ENCODE measurements at places on chromosomes 11 and 22. TPM values are rescaled to one million over a fixed set of nuclear protein-coding genes. Genes with fewer than 3 reads are reported as not detected.

- DNase-seq, result no peak
- H3K4me3 ChIP-seq, result peak overlapping the region; percentile 60
- H3K4me1 ChIP-seq, result peaks cover 28% of the 10 kb centered on the region
- H3K27ac ChIP-seq, result peak overlapping the region; percentile 60
Measured at GRCh38 chr11:36558571-36559413, 9.0 kb upstream of the RAG1 start.

GRCh38 chr11:46472662-46472994, 81.1 kb upstream of the CHRM4 start:
- H3K4me1 ChIP-seq, result peaks cover 16% of the 10 kb centered on the region
- H3K4me3 ChIP-seq, result no peak overlapping the region
- DNase-seq, result no peak
- no peaks in the 10 kb centered on the region for H3K27me3 ChIP-seq
- H3K36me3 ChIP-seq, result peaks cover 2% of the 10 kb centered on the region

DNA sequence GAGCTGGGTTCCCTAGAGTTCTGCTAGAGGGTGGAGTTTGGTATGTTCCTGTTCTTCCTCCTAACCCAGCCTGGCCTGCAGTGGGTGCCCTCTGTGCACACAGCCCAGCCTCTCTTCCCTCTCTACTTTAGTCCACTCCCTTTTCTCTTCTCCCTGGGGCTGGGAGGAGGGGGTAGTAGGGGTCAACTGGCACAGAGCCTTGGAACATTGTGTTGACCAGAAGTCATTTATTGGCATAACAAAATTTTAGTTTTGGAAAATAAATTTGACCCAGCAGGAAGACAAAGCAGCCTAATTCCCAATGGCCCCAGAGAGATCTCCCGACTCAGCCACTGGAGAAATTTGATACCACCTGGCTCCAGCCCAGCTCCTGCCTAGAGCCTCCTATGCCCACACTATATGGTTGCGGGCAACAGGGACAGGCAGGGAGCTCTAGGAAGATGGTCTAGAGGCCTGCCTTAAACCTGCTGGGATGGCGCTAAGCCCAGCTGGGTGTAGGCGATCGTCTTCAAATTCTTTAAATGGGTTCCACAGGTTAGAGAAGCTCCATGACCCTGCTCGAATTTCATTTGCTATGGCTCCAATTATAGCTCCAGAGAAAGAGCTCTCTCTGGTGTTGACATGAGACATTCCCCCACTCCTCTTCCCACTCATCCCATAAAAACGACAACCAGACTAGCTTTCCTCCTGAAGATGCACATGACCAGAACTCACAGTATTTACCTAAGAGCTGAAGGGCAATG, 9.9 kb downstream of the PCSK7 start:
- peaks cover 6% of the 10 kb centered on the region for H3K4me1 ChIP-seq
- H3K27me3 ChIP-seq, result no peaks in the 10 kb centered on the region
- no peak overlapping the region for H3K27ac ChIP-seq

GRCh38 chr11:2704896-2705606, 5.3 kb upstream of the KCNQ1OT1 start:
- no peaks in the 10 kb centered on the region for H3K36me3 ChIP-seq
- no peak overlapping the region for H3K27ac ChIP-seq
- no peaks in the 10 kb centered on the region for H3K27me3 ChIP-seq
- DNase-seq, result no peak
- peaks cover 3% of the 10 kb centered on the region for H3K4me1 ChIP-seq
- no peak overlapping the region for H3K4me3 ChIP-seq

GRCh38 chr22:25399649-25400151, 164.8 kb upstream of the GRK3 start:
- peaks cover 60% of the 10 kb centered on the region for H3K4me1 ChIP-seq
- DNase-seq, result no peak
- H3K4me3 ChIP-seq, result no peak overlapping the region
- no peak overlapping the region for H3K27ac ChIP-seq

DNA sequence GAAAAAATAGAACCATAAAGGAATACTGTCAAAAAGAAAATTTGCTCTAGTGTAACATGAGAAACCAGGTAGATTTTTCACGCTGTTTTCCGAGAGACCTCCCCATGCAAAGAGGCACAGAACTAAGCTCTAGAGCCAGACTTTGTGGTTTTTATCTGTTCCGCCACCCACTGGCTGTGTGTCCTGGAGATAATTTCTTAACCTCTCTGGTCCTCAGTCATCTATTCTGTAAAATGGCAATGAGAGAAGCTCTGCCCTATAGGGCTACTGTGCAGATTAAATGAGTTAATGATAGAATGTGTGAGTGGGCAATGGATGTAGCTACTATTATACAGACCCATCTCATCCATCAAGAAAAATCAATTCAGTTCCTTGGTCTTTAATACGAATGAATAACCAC, 9.4 kb upstream of the SIGIRR start:
- no peak for DNase-seq
- no peak overlapping the region for H3K4me3 ChIP-seq
- peaks cover 18% of the 10 kb centered on the region for H3K36me3 ChIP-seq
- no peaks in the 10 kb centered on the region for H3K27me3 ChIP-seq
- H3K27ac ChIP-seq, result no peak overlapping the region

The PANX2 gene
- 2.4 TPM for total RNA-seq

DNA sequence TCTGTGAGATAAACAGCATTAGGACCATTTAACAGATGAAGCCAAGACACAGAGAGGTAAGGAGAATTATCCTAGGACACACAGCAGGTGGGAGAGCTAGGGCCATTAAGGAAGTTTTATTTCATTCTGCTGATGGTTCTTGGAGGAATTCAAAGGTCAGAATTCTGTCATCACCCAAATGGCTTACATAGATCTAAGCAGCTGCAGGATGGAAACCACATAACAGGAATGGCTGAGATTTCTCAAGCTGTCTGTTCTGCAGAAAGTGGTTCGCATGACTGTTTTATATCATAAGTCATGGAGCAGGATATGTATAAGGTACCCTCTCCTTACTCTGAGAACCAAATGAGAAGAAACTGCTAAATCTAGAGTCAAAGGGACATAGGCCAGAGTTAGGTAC, 163.2 kb upstream of the NARS2 start:
- H3K27ac ChIP-seq, result no peak overlapping the region
- H3K4me3 ChIP-seq, result no peak overlapping the region
- no peaks in the 10 kb centered on the region for H3K4me1 ChIP-seq
- no peaks in the 10 kb centered on the region for H3K36me3 ChIP-seq

GRCh38 chr11:55795256-55795655, at the start of gene OR5D14:
Gene OR5D14, plus strand, starts transcription at chr11:55795556. Its CDS starts 0 bp downstream, at chr11:55795556.
- H3K4me3 ChIP-seq, result no peak within 1 kb of the TSS
- DNase-seq, result no peak
- H3K36me3 ChIP-seq, result no peaks in the 10 kb centered on the region
- no peak within 1 kb of the TSS for H3K27ac ChIP-seq
- H3K27me3 ChIP-seq, result no peaks in the 10 kb centered on the region
- H3K4me1 ChIP-seq, result no peaks in the 10 kb centered on the region

The SERHL2 gene
- total RNA-seq, result 1.8 TPM

DNA sequence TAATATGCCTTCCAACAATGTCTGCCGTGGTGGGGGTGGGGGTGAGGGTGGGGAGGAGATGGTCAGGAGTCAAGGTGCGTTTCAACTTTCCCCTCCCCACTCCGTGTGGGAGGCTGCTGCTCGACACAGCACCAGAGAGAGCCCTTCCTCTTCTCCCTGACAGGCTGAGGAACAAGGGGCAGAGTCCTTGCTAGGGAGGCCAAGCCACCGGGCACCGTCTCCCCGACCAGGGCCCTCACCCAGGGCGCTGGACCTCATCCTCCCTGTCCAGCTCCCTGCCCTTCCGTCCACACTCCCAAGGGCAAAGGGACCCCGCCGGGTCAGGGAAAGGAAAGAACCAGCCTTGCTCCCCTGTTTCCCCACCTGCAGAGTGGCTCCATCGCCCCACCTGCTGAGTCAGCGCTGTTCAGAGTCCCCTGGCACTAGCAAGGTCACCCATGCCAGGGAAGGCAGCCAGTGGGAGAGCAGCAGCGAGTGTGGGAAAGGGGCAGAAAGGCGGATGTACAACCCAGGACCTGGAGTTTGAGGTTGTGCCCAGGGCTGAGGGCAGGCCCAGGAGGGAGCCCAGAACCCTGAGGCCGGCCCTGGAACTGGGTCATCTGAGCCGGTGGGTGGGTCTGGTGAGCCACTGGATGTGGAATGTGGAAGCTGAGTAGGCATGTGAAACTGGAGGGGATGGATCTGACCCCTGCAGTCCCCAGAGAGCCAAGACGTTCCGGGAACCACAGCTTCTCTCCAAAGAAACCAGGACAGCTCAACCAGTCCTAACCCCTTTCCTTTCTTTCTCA, 47.2 kb downstream of the BUD13 start:
- H3K27me3 ChIP-seq, result no peaks in the 10 kb centered on the region
- H3K4me1 ChIP-seq, result no peaks in the 10 kb centered on the region
- H3K4me3 ChIP-seq, result no peak overlapping the region

- H3K27ac ChIP-seq, result no peak overlapping the region
- peaks cover 6% of the 10 kb centered on the region for H3K27me3 ChIP-seq
- no peak for DNase-seq
- peaks cover 31% of the 10 kb centered on the region for H3K36me3 ChIP-seq
- H3K4me1 ChIP-seq, result no peaks in the 10 kb centered on the region
Measured at GRCh38 chr22:30572840-30573593, 1.4 kb downstream of the GAL3ST1 start.

- H3K4me3 ChIP-seq, result no peak overlapping the region
- no peak for DNase-seq
- peaks cover 32% of the 10 kb centered on the region for H3K4me1 ChIP-seq
- no peaks in the 10 kb centered on the region for H3K36me3 ChIP-seq
Measured at GRCh38 chr11:121414141-121414913, 37.8 kb upstream of the SORL1 start.

GRCh38 chr22:44395118-44396005, 82.6 kb upstream of the SHISAL1 start:
- no peak overlapping the region for H3K27ac ChIP-seq
- no peak overlapping the region for H3K4me3 ChIP-seq
- DNase-seq, result no peak
- no peaks in the 10 kb centered on the region for H3K36me3 ChIP-seq
- no peaks in the 10 kb centered on the region for H3K4me1 ChIP-seq
- peaks cover 4% of the 10 kb centered on the region for H3K27me3 ChIP-seq

DNA sequence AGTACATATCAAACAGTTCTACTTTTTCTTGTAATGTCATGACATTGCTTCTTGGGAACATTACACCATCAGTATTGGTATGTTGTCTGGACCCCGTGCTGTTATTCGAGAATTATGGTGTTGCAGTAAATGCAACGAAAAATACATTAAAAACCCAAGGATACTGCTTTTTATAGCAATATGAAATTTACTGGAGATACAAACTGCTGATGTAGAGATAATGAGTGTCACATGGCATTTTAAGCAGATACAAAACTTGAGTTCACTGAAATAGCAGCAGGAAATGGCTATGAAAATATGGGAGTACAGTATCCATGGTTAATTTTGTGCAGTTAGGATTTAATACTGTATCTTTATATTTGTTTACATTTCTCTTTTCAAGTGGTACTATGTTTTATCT, 7.4 kb upstream of the CARD16 start:
- H3K27ac ChIP-seq, result no peak overlapping the region
- H3K36me3 ChIP-seq, result no peaks in the 10 kb centered on the region
- DNase-seq, result no peak

- no peak for DNase-seq
- H3K27ac ChIP-seq, result no peak overlapping the region
- peaks cover 71% of the 10 kb centered on the region for H3K27me3 ChIP-seq
- H3K4me1 ChIP-seq, result peaks cover 7% of the 10 kb centered on the region
Measured at GRCh38 chr11:62928011-62928410, 6.8 kb upstream of the CHRM1 start.

GRCh38 chr11:123069908-123070821, 8.2 kb upstream of the HSPA8 start:
- peak overlapping the region; percentile 86 for H3K4me3 ChIP-seq
- DNase-seq, result no peak
- peaks cover 8% of the 10 kb centered on the region for H3K36me3 ChIP-seq
- no peaks in the 10 kb centered on the region for H3K27me3 ChIP-seq

GRCh38 chr11:43602670-43603069, 77.9 kb upstream of the HSD17B12 start:
- H3K4me1 ChIP-seq, result no peaks in the 10 kb centered on the region
- no peak overlapping the region for H3K4me3 ChIP-seq
- peaks cover 23% of the 10 kb centered on the region for H3K27me3 ChIP-seq
- H3K27ac ChIP-seq, result no peak overlapping the region
- no peak for DNase-seq

The MFRP gene
- total RNA-seq, result not detected

DNA sequence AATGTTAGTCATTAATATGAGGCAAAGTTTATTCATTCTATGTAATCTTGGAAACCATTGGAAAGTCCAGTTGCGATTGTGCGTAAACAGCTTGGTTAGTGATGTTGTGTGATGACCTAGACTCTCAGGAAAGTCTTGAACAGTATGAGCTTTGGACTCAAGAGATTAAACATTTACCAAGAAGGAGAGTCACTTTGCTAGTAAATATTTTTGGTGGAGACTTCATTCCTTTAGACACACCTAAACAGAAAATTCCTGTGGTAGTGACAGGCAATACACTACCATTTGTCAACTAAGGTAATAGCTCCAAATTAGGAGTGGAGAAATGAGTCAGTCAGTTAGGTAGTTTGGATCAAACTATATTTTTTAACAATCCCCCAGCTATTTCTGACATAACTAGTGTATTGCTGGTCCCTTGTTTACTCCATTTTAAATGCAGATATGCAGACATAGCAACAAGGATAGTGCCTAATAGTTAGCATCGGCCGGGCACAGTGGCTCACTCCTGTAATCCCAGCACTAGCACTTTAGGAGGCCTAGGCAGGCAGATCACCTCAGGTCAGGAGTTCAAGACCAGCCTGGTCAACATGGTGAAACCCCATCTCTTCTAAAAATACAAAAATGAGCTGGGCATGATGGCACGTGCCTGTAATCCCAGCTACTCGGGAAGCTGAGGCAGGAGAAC, 89.3 kb downstream of the ARHGAP42 start:
- DNase-seq, result no peak
- H3K27ac ChIP-seq, result no peak overlapping the region
- H3K36me3 ChIP-seq, result no peaks in the 10 kb centered on the region

The SAA1 gene
- total RNA-seq, result not detected

DNA sequence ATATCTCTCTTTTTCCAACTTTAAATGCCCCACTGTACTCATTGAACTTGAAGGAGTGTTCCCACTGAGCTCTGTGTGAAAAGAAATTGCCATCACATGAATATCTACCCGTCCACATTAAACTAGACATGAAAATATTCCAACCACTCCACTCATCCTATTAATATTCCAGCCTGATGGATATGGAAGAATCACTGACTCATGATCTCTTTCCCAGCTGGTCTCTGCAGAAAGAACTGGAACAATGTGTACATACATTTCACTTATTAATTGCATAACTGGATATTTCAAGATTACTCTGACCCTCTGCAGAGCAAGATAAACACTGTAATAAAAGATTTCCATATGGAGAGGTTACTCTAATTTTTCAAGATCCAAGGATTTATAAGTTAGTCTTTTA, 711.1 kb upstream of the LRRC4C start:
- no peaks in the 10 kb centered on the region for H3K36me3 ChIP-seq
- no peaks in the 10 kb centered on the region for H3K27me3 ChIP-seq
- H3K4me1 ChIP-seq, result no peaks in the 10 kb centered on the region
- H3K27ac ChIP-seq, result no peak overlapping the region
- H3K4me3 ChIP-seq, result no peak overlapping the region

The WBP2NL gene
- 1.3 TPM for total RNA-seq

The SFI1 gene
- 435 TPM for total RNA-seq
